CD4-positive, alpha-beta T cell treated with Interleukin-15 for 1 hour (primary cell): ENCODE measurements at places on chromosomes 4 and X.

DNA sequence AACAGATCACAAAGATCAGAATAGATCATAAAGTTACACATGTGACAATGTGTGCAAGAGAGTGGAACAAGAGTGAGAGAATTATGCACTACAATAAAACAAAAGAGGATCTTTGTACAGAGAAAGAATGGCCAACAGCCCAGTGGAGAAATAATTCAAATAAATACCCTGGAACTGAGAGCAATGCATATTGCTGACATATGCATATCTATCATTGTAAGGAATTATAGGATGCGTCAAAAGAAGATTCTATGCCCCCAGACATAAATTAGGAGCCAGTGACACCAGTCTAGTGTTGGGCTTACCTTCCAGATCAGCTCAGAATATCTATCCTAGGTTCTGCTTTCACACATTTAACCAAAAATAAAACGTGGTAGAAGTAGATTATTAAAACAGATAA is 320.1 kb upstream of the VCX start:
- no peak for DNase-seq

- DNase-seq: no peak
These were observed 230.3 kb downstream of the UNC5C start for GRCh38 chr4:95318483-95318882.

- DNase-seq: no peak
These were observed 199.1 kb downstream of the SPATA18 start for GRCh38 chr4:52250154-52250553.

- DNase-seq: no peak
These were observed 848 bp downstream of the RAB9A start for GRCh38 chrX:13689741-13690211.

DNA sequence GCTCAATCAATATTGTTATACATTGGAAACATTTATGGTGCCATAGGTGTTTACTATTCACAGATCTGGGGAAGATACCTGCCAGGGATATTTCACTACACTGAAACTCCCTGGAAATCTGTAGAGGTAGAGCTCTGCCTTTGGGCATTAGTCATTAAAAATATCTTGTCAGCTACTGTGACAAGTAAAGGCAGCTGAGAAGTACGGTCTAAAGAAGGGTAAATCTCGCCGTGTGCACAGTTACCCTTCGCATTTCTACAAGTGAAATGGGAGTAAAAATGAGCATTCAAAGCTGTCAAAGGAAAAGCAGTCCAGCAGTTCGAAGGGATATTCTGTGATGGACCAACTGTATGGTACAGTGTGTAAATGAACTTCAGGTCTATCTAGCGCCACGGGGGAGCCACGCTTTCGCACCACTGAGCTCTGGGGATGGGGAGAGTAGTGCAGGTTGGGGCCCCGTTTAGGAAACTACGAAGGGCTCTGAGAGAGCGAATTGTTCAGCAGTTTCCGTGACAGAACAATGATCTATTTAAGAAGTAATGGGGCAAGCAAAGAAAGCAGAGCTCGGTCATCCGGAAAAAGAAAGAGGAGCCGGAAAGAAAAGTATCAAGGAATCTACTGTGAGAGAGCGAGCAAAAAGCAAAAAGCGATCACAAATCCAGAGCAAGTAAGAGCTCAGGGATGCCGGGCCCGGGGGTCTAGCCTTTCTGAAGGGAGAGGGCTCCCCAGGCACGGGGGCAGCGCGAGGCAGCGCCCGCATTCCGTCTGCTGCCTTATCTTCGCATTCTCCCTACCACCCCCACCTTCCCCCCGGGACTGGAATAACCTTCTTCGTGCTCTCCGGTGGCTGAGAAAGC is 646 bp downstream of the TIGD4 start:
- DNase-seq: no peak

DNA sequence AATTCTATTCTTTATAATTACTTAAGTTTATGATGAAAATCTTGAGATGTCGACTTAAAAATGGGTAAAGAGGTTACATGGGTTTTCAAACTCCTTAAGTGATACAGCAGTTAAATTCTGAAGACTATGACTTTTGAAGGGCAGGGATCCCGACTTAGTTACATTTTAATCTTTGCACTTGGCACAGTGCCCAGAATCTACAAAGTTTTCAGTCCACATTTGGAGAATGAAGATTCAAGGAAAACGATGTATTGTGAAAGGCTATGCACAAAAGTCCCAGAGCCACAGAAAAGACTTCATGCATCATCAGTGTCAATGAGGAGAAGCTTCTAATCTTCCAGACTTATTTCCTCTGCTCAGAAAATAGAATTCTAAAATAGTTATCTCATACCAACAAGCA is 36.3 kb upstream of the GRPR start:
- no peak for DNase-seq

DNA sequence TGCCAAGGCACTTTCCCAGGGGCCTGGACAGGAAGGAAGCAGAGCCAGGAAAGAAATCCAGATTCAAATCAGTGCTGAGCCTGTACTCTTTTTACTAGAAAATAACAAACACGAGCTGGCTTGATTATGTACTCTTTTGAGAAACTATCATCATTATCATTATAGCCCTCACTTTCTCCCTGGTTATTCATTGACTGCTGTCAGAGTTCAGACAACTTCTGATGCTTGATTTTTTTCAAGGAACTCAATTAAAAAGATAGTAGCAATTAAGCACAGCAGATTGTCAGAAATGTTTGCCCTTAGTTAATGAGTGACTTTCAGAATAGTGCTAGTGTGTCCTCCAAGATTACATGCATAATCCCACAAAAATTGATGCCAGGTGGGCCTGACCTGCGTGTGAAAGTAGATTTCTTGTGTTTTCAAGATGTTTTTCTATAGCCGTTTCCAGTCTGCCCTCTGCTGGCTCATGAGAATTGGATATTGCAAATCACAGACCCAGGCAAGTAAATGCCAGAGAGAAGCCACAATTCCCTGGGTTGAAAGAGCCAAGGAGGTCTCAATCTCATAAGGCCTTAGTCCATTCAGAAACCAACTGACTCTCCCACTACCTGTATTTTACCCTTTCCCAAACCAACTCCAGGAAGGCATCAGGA is 14.3 kb upstream of the PNPLA4 start:
- DNase-seq: no peak

GRCh38 chr4:8005814-8006215 is 66.2 kb upstream of the AFAP1 start:
- DNase-seq: no peak
